ENCODE measurements at places on chromosomes 3 and 15.

- DNase-seq, result no peak
Measured at GRCh38 chr3:134802428-134803050, 7.5 kb downstream of the EPHB1 start.

DNA sequence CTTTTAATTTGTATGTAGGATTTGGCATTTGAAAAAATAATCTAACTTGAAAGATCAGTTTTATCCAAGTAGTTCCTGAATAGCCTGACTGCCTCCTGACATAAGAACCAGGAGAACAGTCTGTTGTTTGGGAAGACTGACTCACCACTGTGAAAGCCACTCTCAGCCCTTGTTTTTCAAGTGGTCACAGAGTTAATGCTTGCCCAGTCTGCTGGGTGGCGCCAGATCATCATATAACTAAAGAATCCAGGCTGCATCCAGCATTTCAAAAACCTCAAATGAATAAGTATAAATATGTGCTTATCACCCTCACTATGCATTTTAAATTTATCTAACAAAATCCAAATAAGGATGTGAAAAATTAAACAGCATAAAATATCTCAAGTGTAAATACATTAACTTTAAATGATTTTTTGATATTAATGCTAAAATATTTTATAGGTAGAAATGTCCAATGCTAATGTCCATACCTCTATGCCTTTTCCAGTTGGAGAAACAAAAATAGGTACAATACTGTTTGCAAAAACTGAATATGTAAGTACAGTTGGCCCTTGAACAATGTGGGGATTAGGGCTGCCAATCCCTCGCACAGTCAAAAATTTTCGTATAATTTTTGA lies 26.9 kb upstream of the ZBBX start:
- peak; percentile 26 for DNase-seq

DNA sequence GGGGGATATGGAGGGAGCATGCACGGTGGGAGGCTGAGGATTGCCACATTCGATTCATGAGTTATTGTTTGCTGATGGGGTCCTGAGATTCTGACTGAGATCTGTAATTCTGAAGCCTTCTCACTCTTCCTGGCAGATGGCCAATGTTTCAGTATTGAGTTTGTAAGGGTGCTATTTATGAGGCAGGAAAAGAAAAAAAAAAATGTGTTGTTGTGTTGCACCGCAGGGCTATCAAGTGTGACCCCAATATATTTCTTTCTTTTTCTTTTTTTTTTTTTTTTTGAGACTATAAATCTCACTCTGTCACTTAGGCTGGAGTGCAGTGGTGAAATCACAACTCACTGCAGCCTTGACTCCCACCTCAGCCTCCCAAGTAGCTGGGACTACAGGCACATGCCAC lies 3.2 kb upstream of the SENP2 start:
- DNase-seq, result no peak

- no peak for DNase-seq
Measured at GRCh38 chr3:171678971-171679492, 131.3 kb downstream of the PLD1 start.
